ENCODE measurements at places on chromosomes 16 and 17.
A peak's percentile ranks its signal among the peaks of the same experiment; 100 is the strongest.

GRCh38 chr16:78331731-78332130, 232.3 kb downstream of the WWOX start:
- DNase-seq: no peak

GRCh38 chr17:56351675-56352074, 198.4 kb downstream of the ANKFN1 start:
- no peak for DNase-seq

- no peak for DNase-seq
Measured at GRCh38 chr16:89108416-89108815, 14.8 kb downstream of the ACSF3 start.

GRCh38 chr17:13943909-13944308, 125.4 kb upstream of the COX10 start:
- no peak for DNase-seq

GRCh38 chr16:4684058-4684715, 9.2 kb upstream of the NUDT16L1 start:
- no peak for DNase-seq

GRCh38 chr16:12062343-12063003, 85.9 kb downstream of the SNX29 start:
- DNase-seq: no peak

- no peak for DNase-seq
Measured at GRCh38 chr17:32763855-32764439, 113.0 kb downstream of the MYO1D start.

- DNase-seq: no peak
Measured at GRCh38 chr16:57358086-57358420, 530 bp upstream of the CCL22 start.

DNA sequence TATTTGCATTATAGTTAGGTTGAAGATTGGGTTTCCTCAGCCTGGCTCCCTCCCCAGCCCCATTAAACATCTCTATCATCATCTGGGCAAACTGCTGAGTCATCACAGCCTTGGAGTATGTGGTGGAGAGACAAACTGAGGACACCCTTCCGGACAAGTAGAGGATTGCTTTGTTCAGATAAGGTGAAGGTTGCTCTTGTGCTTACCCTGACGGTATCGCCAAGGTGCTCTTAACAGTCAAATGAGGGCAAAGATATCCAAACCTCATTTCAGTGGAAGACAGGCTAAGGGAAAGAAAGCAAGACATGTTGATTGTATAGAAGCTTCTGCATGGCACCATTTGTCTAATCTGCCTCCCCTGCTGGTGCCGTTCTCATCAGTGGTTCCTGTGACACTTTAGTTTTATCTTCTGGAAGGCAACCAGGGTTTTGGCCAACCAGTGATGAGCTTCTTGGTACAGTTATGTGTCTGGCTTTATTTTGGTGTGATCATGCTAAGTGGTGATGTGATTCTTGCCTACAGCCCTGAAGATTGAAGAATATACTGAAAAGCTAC, 56.9 kb upstream of the LGALS9 start:
- DNase-seq: no peak

DNA sequence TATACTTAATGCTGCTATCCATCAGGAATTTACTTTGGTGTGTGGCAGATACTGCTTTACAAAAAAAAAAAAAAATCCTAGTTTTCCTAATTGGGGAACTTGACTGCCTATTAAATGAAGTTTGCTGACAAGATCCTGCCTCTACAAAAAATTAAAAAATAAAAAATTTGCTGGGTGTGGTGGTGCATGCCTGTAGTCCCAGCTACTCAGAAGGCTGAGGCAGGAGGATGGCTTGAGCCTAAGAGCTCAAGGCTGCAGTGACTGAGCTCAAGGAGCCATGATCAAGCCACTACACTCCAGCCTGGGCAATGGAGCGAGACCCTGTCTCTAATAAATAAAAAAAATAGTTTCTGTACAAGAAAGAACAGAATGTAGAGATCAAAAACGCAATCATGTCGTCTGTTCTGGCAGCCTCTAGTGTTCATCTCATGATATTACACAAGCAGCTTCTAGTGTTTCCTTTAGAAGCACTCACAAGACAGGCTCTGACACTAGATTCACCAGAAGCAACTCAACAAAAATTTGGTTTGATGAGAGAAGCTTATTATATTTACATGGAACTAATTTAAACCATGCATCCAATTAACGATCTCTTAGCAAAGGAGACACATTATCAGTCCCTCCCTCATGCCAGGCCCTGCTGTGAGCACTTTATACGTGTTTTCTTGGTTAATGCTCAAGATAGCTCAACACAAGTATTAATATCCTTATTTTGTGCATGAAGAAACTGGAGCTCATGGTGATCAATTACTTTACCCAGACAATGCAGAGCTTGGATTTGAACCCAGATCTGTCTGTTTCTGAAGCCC, 6.8 kb upstream of the KRTAP17-1 start:
- no peak for DNase-seq

GRCh38 chr16:3485821-3486505, 9.3 kb downstream of the C16orf90 start:
- DNase-seq: no peak

DNA sequence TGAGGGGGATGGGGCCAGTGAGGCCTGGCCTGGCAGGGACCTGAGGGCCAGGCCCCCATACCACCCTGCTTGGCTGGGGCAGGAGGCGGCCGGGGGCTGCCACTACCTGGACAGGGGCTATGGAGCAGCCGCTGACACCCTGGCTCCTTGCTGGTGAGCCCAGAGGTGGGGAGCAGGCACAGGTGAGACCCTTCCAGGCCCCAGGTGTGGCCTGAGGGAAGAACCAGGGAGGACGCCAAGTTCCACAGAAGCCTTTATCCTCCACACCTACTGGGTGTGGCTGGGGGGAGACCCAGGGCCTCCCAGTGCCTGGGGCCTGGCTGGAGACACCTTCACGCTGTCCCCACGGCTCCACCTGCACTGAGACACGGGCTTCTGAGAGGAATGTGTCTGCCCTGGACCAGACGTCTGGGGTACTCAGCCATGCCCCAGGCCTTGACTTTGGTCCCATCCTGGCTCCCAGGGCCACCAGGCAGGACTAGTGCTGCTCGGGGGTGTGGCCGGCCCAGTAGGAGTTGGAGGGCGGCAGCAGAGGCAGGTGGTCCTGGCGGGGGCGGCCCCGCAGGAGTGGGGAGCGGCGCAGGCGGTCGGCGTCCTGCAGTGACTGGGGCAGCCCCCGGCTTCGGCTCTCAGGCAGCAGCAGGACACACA, 4.7 kb downstream of the SLC22A31 start:
- no peak for DNase-seq

DNA sequence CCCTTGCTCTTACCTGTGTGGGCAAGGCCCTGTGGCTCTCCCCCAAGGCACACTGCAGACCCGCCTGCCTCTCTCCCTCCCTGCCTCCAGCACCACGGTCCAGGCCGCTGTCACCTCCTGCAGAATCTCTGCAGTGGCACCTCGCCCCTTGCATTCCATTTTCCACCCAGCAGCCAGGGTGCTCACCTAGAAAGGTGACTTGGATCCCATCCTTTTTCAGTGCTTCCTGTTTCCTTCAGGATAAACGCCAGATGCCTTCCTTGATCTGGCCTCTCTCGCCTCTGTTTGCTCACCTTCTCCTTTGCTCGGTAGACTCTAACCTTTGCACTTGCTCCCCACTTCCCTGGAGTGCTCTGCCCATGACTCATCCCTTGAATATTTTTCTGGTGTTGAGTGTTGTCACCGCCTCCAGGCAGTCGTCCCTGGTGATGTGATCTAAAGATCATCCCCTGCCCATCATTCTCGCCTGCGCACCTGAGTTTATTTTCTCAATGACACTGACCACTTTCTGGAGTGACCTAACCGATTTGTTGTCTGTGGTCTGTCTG, 79.2 kb upstream of the LGALS9 start:
- no peak for DNase-seq

GRCh38 chr17:11029791-11030190, 191.9 kb upstream of the PIRT start:
- no peak for DNase-seq

GRCh38 chr17:74137416-74137815, 66.1 kb upstream of the RPL38 start:
- DNase-seq: no peak

GRCh38 chr17:49397586-49397985, 17.1 kb downstream of the PHB1 start:
- no peak for DNase-seq

DNA sequence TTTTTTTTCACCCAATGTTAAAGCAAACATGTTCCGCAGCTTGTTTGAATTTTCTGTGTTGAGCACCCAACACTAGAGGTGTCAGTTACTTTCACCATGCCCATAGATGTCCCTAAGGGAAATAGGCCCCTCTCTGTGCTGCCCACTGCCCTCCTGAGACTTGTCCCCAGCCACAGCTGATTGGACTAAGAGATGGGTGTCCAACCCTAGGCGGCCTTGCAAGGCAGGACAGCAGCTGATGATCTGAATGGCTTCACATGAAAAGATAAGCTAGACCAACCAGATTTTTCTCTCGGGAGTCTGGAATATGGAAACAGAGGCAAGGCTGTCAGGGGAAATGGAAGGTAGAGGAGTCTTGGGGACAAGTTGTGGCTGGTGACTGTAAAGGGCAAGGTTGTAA, 6.1 kb upstream of the CALB2 start:
- no peak for DNase-seq

DNA sequence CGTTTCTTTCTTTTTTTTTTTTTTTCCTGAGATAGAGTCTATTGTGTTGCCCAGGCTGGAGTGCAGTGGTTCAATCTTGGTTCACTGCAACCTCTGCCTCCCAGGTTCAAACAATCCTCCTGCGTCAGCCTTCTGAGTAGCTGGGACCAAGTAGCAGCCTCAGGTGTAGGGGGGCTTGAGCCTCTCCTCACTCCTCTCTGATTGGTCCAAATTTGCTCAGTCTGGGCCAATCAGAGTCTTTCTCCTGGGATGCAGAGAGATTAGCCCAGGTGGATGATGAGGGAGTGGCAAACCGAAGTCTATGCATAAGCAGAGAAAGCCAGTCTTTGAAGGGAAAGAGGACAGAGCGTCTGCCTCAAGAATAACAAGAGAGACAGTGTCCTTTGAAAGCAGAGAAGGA, 99.0 kb downstream of the BMERB1 start:
- DNase-seq: no peak

DNA sequence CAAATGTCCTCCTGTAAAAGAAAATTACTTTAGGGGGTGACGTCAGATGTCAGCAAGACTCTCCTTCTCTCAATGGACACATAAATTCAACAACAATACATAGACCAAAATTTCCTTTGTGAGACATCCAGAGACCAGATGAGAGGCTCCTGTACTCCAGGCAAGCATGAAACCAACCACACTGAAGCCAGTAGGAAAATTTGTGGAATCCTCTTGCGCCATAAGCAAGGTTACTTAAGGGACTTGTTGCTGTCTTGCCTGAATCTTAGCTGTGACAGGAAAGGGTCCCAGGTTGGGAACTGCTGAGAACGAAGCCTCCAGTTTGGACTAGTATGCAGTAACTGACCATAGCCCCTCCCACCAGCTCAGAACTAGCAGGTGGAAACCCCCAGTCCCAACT, 56.0 kb downstream of the CEP112 start:
- DNase-seq: no peak

- DNase-seq: no peak
Measured at GRCh38 chr16:3266873-3267537, 10.6 kb upstream of the MEFV start.

GRCh38 chr17:41133880-41134735, 6.2 kb downstream of the KRTAP4-6 start:
- DNase-seq: no peak

- no peak for DNase-seq
Measured at GRCh38 chr16:82701442-82701955, 74.7 kb downstream of the CDH13 start.

- DNase-seq: no peak
Measured at GRCh38 chr17:65328567-65328966, 191.4 kb downstream of the RGS9 start.

DNA sequence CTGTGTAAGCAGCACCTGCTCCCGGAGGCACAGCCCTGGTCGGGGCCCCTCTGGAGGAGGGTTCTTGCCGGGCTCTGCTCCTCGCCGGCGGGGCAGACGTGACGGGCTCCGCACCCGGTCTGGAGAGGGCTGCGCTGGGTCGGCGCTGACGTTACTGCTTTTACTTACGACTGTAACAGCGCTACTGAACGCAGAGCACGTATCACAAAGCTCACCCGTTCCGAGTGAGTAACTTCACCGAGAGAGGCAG, 1.3 kb upstream of the RAB40C start:
- DNase-seq: peak; percentile 50

Measured in T-helper 22 cell (primary cell).